DMS79 treated with DMSO at 0.1 percent for 48 hours (cell line): ENCODE measurements at places on chromosomes 7 and 10.

DNA sequence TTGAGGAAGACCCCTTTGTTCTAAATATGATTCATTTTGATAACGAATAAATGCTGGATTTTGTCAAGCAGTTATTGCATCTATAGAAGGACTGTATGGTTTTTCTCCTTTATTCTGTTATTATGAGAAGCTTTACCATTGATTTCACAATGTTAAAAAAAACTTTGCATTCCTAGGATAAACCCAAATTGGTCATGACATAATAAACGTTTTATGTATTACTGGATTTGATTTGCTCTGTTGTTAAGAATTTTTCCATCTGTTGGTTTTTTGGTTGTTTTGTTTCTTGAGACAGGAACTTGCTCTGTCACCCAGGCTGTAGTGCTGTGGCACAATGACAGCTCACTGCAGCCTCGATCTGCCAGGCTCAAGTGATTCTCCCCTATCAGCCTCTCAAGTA is 2.2 kb upstream of the DNA2 start:
- no peak for DNase-seq

DNA sequence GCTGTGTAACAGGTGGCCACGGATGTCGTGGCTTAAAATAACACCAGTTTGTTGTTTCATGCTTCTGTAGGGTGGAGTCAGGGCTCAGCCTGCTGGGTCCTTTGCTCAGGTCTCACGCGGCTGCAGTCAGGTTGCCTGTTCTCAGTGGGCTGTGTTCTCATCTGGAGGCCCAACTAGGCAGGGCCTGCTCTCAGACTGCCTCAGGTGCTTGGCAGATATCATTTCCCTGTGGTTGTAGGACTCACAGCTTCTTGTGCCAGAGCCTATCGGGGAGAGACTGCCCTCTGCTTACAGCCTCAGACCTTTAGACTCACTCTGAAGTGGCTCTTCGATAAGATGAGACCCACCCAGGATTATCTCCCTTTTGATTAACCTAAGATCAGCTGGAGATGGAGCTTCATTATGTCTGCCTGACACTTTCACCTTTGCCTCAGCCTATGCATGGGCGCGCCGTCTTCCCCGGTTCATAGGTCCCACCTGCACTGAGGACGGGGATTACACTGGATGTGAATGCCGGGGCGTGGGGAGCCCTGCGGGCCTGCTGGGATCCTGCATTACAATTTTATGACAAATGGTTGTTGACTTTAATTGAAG is 55.3 kb downstream of the INPP5A start:
- no peak for DNase-seq

- DNase-seq, result no peak
These were observed 37.8 kb downstream of the CTBP2 start for GRCh38 chr10:125122566-125122965.

- DNase-seq, result no peak
These were observed 27.4 kb upstream of the NDST2 start for GRCh38 chr10:73838827-73839226.

DNA sequence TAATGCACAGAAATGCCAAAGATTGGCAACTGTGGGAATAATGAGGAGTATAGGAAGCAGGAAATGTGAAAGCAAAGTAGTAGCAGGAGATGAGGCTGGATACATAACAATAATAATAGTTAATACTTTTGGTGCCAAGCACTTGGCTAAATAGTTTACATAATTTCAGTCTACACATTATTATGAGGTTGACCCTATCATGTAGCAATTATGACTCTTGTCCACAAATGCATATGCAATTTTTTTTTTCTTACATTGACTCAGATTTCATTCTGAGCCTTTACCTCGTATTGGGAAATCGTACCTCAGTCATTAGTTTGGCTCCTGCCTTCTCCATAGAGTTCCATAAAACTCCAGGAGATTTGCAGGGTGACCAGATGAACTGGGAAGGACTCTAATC is 219.9 kb downstream of the SUGCT start:
- DNase-seq, result no peak

GRCh38 chr10:53839440-53840039 is 961.5 kb downstream of the PCDH15 start:
- DNase-seq, result no peak

- no peak for DNase-seq
These were observed 38.6 kb downstream of the MPLKIP start for GRCh38 chr7:40095695-40096327.

GRCh38 chr7:4801839-4802231 is 26.4 kb downstream of the AP5Z1 start:
- DNase-seq, result no peak

- no peak for DNase-seq
These were observed 852.7 kb upstream of the PHF14 start for GRCh38 chr7:10120936-10121335.

GRCh38 chr10:28359334-28359733 is 56.5 kb upstream of the MPP7 start:
- no peak for DNase-seq

DNA sequence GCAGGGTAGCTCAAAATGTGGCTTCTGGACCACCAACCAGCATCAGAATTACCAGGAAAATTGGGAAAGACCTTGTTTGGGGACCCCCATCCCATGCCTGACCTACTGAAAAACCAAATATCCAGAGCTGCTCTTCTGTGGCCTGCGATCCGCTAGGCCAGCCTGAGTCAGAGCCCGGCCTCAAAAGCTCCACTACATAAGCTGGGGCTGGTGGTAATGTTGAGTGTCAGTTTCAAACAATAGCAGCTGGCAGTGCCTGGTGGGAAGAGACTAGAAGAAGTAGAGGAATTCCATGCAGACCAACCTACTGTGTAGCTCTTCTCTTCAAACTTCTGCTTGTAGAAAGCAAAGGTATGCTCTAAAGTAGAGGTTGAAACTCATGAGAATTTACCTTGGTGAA is 52.0 kb downstream of the KLRG2 start:
- DNase-seq, result no peak

- DNase-seq, result no peak
These were observed 29.1 kb downstream of the ALOX5 start for GRCh38 chr10:45403151-45403550.

DNA sequence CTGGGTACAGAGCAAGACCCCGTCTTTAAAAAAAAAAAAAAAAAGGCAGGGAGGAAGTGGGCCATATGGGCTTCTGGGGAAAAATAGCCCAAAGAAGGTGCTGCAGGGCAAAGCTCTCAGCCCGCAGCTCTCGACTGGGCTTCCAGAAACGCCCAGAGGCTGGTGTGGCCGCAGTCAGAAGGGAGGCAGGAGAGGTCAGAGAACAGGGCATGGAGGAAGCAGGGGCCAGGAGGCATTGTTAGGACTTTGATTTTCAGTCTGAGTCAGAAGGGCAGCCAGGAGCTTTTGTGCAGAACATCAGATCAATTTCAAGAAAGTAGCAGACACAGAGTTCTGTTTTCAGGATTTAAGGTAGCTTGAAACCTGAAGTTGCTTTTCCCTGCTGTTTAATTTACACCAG is 35.3 kb upstream of the CYTH3 start:
- DNase-seq, result no peak

GRCh38 chr10:20147684-20148083 is 331.5 kb downstream of the PLXDC2 start:
- DNase-seq, result no peak

GRCh38 chr10:123240250-123240649 is 86.0 kb downstream of the BUB3 start:
- no peak for DNase-seq

GRCh38 chr10:22693371-22693784 is 21.0 kb downstream of the PIP4K2A start:
- DNase-seq, result no peak

GRCh38 chr10:130767116-130767730 is 544.3 kb downstream of the TCERG1L start:
- no peak for DNase-seq

DNA sequence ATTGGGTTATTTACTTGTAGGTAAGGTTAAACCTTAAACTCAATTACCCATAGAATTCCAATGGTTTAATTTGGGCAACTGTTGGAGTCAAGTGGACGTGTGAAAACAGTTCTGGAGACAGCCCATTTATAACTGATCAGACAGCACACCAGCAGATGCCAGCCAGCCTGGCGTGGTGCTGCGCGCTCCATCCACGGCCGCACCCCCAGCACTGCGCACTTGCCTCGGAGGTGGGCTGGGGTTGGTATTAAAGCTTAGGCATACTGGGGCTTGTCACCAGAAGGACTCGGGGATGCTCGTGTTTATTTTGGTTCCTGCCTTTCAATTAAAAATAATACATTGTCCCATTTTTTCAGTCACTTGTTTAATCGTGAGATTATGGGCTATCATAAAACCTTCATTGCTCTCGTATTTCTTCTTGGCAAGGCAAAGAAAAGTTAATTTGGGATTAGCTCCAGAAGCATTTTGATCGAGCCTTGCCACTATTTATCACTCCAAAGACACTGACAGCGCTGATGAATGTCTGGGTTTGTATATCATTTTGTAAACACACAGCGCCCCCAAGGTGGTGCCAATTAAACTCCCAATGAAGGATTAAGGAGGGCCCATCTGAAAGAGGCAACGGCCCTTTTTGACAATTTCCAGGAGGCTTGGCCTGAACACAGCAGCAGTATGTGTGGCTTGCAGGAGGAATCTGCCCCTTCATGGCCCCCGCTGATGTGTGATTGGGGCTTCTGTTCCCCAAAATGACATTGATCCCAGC is 204.5 kb upstream of the CXCL12 start:
- no peak for DNase-seq

DNA sequence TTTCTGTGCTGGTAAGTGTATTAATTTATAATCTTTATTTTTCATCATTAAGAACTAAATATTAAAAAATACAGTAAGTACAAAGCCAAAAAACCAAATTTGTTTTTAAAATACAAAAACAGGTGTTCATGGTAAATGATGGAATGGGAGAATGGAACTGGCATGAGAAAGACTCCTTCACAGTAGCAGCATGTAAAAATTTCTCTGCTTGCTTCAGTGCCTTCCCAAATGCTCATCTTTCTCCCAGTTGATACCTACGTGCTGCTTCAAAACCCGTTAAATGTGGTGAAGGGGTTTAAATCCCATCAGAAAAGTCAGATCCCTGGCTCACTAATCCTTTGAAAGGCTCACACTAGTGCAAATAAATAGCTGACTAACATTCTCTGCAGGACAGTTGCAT is 4.2 kb downstream of the RNF133 start:
- no peak for DNase-seq

DNA sequence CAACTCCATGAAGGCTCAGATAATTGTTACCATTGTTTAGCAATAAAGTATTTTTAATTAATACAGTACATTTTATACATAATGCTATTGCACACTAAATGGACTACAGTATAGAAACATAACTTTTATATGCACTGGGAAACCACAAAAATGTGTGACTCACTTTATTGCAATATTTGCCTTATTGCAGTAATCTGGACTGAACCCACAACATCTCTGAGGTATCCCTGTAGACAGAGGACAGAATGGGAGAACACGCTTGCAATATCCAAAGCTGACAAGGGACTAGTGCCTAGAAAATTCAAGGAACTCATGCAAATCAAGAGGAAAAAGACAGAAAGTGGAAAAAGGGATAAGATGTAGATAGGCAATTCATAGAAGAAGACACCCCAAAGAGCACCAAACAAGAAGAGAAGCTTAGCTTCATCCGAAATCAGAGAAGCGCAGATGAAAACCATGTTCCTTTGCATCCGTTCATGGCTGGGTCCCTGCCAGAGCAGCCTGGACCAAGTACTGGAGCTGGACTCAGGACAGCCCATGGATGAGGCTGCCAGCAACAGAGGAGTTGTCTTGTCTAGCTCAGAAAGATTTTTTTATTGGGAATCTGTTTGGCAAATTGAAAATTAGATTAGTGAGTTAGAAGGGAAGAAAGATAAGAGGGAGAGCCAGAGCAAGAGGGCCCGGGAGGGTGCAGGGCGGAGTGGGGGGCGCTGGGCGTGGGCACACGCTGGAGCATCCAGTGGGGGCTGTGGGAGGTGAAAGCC is 16.0 kb upstream of the GALNTL5 start:
- DNase-seq, result no peak

GRCh38 chr7:100632951-100633717 is 8.2 kb downstream of the TFR2 start:
- DNase-seq, result peak; percentile 64

- DNase-seq, result no peak
These were observed 124.1 kb upstream of the HPS1 start for GRCh38 chr10:98570834-98571233.

DNA sequence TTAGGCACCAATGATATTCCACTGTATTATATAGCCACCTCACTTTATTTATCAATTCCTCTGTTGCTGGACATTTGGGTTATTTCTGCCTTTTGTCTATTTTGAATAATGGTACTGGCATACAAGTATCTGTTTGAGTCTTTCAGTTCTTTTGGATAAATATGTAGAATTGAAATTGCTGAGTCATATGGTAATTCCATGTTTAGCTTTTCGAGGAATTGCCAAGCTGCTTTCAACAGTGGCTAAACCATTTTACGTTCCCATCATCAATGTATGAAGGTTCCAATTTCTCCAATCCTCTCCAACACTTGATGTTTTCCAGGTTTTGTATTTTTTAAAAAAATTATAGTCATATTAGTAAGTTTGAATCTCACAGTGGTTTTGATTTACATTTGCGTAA is 42.3 kb downstream of the JMJD1C start:
- no peak for DNase-seq

GRCh38 chr10:13195016-13195415 is 33.7 kb downstream of the MCM10 start:
- DNase-seq, result no peak

- peak; percentile 20 for DNase-seq
These were observed 250.9 kb downstream of the TWIST1 start for GRCh38 chr7:18866359-18867036.

GRCh38 chr7:37796138-37796775 is 52.1 kb upstream of the NME8 start:
- no peak for DNase-seq

DNA sequence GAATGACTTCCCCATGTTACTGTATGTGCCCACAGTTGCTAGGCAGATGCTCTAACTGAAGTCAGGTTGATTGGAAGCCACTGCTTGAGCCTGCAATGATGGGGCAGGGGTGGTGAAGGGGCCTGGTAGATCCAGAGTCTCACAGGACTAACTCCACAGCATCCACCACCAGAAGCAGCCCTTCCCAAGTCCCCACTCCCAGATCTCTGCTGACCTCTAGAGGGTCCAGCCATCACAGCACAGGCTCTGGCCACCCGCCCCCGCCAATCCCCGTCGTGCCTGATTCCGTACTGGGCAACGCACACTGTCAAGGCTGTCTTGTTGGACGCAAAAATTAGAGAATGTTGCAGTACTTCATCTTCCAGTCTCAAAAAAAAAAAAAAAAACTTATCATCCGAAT is 136.8 kb upstream of the PDE1C start:
- no peak for DNase-seq

GRCh38 chr10:132674311-132674710 is 111.6 kb downstream of the NKX6-2 start:
- no peak for DNase-seq

DNA sequence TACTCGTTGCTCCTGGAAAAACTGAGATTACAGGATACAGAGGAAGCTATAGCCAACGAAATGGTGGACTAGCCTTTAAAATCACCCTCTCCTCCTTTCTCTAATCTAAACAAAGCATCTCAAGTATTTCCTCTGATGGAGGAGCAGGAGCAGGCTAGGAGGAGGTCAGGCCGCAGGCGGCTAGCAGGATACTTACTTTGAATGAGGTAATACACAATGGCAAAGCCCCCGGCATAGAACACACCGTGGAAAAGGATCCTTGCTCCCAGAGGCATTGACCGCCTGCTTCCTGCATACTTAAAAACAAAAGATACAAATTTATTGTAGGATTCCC is 64.4 kb downstream of the STK17A start:
- peak; percentile 63 for DNase-seq
